Esophagus mucosa (tissue), 1 donor: ENCODE measurements at places on chromosomes 6 and 20. TPM values are rescaled to one million over a fixed set of nuclear protein-coding genes. Genes with fewer than 3 reads are reported as not detected.

The SLC22A1 gene
- 0.44 TPM for total RNA-seq

The RGS17 gene
- total RNA-seq = 1.6 TPM

The RIPOR2 gene
- 2.1 TPM for total RNA-seq

The LZTS3 gene
- 1.3 TPM for total RNA-seq

The APOM gene
- 1.6 TPM for total RNA-seq

The EPB41L1 gene
- 95.6 TPM for total RNA-seq

The PCSK2 gene
- 0.12 TPM for total RNA-seq

The BPIFA1 gene
- total RNA-seq = not detected

GRCh38 chr6:166861961-166862286 lies 94.4 kb downstream of the RNASET2 start:
- ATAC-seq = no peak

DNA sequence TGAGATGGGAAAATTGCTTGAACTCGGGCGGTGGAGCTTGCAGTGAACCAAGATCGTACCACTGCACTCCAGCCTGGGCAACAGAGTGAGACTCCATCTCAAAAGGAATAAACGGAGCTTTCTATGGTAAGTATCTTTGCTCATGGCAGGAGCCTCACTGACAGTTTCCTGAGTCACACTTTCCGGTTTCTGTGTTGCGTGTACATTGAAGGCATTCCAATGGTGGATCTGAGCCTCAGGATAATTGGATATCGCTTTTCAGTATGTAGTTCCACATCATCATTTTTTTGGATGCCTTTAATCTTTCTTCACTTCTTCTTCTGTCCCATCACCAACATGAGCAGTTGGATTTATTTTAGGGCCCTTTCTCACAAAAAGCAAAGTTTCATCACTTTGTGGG lies 28.6 kb upstream of the GTSF1L start:
- no peak for ATAC-seq

GRCh38 chr6:40307712-40308111 lies 279.5 kb downstream of the LRFN2 start:
- ATAC-seq = peak; percentile 91

- no peak for ATAC-seq
Observed at GRCh38 chr6:39884696-39885095, 49.6 kb downstream of the MOCS1 start.

- ATAC-seq = no peak
Observed at GRCh38 chr20:48295966-48296421, 510.7 kb upstream of the SULF2 start.

DNA sequence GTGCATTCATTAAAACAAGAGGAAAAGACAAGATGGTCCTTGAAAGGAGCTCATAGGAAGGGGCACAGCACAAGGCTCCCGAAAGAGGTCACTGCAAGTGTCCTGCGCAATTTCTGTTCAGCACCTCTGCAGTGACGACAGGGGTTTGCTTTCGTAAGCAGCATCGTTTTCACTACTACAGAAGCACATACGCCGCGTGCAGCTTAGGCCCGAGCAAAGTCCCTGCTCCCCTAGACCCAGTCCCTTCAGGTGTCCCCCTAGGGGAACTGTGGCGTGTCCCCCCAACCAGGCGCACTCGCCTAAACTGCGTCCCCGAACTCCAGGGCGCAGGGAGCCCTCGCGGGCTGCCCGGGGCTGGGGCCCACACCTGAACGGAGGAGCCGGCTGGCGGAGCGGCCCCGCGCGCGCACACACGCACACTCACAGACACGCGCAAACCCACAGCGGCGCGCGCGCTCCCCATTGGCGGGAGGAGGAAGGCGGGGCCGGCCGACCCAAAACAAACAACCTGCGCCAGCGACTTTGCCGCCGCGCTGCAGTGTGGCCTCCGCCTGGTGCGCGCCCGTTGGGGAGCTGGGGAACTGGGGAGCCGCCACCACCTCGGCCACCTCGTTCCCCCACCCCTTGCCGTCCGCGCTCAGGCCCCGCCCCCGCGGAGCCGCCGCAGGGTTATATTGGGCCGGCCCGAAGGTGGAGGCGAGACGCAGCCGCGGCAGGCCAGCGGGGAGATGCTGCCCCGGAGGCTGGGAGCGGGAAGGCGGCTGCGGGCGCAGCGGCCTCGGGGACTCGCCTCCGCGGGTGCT lies at the start of gene FOXQ1:
Gene FOXQ1 (plus strand): TSS at position 699 of the 803 bp plus-strand sequence. CDS start 607 bp downstream, outside the sequence.
- ATAC-seq = peak; percentile 86

- peak; percentile 9 for ATAC-seq
Observed at GRCh38 chr6:150196942-150197745, 54.3 kb downstream of the PPP1R14C start.

- ATAC-seq = no peak
Observed at GRCh38 chr20:31969991-31970390, 2.0 kb downstream of the XKR7 start.

- no peak for ATAC-seq
Observed at GRCh38 chr20:49273696-49274277, 4.1 kb downstream of the ZNFX1 start.

- peak; percentile 78 for ATAC-seq
Observed at GRCh38 chr6:6008648-6009421, 2.1 kb upstream of the NRN1 start.

DNA sequence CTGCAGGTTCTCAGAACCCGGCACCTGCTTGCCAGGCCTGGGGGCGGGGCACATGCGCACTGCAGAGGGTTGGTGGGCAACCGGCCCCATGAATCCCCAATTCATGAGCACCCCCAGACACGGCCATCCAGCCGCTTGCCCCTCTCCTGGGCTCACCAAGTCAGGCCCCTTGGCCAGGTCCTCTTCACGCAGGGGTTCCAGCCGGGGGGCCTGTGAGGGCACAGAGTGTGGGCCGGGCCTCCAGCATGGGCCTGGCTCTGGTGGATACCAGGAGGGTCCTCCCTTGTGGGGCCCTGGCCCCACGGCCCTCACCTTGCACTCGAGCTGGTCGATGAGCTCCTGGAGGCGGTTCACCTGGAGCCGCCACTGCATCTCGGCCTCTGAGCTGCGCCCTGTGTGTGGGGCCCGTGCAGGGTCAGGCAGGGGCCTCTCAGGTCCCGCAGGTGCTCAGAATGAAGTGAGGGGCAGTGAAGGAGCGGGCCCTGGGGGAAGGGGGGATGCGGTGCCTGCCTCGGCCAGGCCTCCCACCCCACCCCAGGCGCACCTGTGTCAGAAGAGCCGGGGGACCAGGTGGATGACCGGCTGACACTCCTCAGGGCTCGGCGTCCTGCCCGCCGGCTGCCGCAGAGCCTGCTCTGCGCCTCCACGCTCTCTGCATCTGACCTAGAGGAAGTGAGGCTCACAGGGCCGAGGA lies 2.6 kb upstream of the C20orf144 start:
- ATAC-seq = no peak

- no peak for ATAC-seq
Observed at GRCh38 chr6:78324213-78324612, 543.1 kb upstream of the IRAK1BP1 start.

DNA sequence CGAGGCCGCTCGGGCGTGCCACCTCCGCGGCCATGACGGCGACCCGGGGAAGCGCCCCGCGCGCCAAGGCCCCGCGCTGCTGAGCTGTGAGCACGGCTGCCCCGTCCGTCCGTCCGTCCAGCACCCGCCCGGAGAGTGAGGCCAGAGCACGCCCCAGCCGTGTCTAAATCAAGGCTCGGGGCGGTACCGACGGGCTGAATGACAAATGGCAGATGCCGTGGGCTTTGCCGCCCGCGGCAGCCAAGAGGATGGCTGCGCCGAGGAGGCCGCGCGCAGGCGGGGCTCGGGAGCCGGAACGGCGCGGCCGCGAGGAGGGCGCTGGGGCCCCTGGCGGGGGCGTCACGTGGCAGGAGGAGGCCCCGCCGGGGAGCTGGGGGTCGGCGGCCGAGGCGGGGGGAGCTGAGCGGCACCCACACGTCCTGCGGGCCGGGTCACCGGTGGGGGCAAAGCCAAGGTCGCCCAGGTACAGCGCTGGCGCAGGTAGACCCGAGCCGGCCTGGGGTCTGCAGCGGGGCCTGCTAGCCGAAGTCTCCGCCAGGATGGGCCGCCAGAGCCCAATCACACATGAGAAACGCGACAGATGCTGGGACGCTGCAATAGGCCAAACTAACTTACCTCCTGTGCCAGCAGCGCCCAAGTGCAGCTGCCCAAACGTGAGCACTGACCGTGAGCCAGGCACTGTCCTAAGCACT lies at the start of gene PLAGL1:
Gene PLAGL1 (minus strand): TSS at position 140 of the 692 bp plus-strand sequence. CDS start 60,123 bp downstream, outside the sequence.
- peak; percentile 84 for ATAC-seq

- ATAC-seq = no peak
Observed at GRCh38 chr20:47682916-47683315, 102.4 kb downstream of the SULF2 start.

- peak; percentile 70 for ATAC-seq
Observed at GRCh38 chr6:144897441-144897921, 612.3 kb downstream of the UTRN start.

GRCh38 chr20:42391807-42392206 lies 773.6 kb upstream of the CHD6 start:
- no peak for ATAC-seq
